ENCODE measurements at places on chromosomes 3 and 15.

DNA sequence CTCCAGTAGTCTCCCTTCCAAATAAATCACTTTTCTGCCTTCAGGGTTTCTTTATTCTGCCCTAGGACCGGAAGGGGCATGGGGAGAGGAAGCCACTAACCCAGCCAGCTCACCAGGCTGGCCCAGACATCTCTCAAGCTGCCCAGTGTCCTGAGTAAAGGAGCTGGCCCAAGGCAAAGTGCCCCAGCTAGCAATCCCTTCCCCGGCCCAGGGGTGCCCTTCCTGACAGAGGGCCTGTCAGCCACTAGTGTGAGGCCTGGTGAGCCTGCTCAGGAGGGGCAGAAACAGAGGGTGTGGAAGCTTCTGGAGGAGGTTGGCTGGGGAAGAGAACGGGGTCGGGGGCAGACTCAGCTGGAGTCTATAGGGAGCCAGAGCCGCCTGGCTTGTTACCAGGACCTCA lies 22.2 kb downstream of the SHF start:
- DNase-seq, result no peak

- DNase-seq, result no peak
These were observed 57.5 kb downstream of the RBMS3 start for GRCh38 chr3:29338377-29338776.

- DNase-seq, result no peak
These were observed 89.3 kb upstream of the IGSF10 start for GRCh38 chr3:151550025-151550618.

DNA sequence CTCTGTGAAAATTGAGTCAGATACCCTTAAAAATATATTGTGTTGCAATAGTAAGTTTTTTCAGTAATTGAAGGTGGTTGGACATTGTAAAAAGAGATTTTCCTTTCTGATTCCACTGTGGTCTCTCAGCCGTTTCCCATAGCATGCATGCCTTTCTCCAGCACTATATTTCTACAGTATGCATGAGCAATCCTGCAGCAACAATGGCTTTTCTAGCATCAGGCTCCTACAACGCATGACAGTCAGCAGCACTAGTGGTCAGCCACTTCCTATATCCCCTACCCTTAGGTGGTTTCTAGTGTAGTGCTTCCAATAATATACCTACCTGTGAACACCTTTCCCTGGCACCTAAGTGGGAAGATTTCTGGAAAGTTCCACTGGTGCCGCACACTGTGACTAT lies 55.4 kb upstream of the SNRPN start:
- DNase-seq, result no peak

- DNase-seq, result no peak
These were observed 219.7 kb upstream of the COL8A1 start for GRCh38 chr3:99418709-99419108.

DNA sequence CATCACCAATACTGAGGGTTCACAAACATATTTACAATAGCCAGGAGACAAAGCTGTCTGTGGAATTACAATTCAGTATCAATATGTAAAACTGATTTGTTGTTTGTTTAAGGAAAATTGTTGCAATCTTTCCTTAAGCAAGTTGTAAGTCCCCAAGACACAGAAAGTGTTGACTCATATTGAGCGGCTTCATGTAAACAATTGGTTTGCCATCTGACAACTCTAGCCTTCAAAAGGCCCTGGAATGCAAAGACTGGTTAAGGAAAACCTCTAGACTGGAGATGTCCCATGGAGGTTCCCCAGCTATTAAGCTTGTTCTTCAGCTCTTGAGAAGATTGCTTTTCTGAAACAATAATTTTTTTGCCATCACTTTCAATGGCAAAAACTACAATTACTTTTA lies 283.7 kb upstream of the PROK2 start:
- no peak for DNase-seq

DNA sequence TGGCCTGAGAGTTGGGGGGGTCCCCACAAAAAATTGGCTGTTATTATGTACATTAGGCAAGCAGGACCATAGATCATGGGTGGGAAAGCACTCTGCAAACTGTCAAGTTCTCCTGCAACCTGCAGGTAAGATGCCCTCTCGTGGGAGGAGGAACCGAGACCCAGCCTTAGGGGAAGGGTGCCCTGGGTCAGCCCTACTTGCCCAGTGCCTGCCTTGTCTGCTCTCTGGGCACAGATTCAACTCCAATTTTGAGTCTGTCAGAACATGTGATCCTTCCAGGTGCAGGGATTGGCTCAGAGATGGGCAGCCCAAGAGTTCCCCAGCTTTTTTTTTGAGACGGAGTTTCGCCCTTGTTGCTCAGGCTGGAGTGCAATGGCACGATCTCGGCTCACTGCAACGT lies 99.2 kb downstream of the PLXNA1 start:
- no peak for DNase-seq

DNA sequence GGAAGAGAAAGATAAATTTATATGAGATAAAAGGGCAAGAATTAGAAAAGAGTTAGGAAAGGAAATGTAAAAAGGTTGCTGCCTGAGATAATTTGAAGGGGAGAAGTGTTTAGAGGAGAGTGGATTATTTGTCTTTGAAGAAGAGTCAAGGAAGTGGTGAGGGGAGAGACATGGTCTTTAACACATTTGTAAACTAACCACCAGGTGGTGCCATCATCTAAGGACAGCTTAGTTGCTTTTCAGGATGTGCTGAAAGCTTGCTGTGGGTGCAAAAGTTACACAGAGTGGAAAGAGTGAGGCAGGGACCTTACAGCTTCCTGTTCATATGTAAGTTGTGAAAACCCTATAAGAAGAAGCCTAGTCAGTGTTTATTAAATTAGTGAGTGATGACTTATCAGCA lies 114.1 kb upstream of the DNAJC19 start:
- no peak for DNase-seq

DNA sequence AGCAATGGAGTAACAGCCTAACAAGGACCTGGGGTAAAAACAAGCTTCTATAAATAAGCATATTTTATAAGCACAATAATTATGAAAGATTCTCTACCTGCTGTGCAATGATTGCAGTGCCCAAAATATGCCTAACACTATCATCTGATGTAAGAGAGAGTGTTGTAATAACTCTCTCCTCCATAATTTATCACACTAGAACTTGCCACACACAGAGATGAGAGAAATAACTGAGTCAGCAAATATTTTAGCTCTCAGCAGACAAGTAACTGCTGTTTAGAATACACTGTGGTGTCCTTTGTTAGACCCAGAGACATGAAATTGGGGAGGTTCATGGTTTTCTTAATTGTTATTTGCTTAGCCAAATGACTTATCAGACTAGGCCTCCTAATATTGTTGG lies 105.3 kb upstream of the ACP3 start:
- no peak for DNase-seq
